ENCODE measurements at places on chromosomes 1 and 21.

DNA sequence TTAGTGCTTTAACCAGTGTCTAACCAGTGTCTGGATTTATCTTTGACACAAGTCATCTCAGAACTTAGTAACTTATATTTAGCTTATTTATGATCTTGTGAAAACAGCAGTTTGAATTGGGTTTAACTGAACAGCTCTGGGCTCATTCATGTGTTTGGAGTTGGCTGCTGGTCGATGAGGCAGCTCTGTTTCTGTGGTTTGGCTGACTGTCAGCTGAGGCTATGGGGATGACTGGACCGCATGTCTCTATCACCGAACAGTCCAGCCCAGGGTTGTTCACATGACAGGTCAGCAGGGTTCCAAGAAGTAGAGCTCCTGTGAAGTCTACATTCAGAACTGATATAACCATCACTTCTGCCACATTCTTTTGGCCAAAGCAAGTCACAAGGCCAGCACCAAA lies 29.1 kb upstream of the C21orf91 start:
- peak; percentile 73 for DNase-seq

- DNase-seq, result no peak
These were observed 141.3 kb upstream of the NCAM2 start for GRCh38 chr21:20856926-20857325.

GRCh38 chr21:38796424-38796823 lies 9.3 kb upstream of the ETS2 start:
- no peak for DNase-seq

- no peak for DNase-seq
These were observed 37.3 kb upstream of the RUNX1 start for GRCh38 chr21:35086357-35086756.

DNA sequence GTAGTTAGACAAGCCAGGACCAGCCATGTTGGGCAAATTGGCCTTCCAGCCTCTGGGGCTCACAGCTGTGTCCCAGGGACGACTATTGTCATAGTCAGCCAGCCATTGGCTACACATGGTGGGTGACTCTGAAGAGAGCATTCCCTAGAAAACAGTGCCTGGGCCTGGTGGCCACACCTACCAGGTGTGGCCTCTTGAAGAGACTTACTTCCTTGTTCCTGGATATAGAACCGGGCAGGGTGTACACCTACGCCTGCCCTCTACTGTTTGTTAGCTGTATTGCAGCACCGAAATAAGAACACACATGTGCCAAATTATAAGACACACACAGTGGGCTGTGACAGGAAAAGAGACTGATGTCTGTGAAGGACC lies 134.6 kb upstream of the ARHGEF16 start:
- DNase-seq, result no peak

DNA sequence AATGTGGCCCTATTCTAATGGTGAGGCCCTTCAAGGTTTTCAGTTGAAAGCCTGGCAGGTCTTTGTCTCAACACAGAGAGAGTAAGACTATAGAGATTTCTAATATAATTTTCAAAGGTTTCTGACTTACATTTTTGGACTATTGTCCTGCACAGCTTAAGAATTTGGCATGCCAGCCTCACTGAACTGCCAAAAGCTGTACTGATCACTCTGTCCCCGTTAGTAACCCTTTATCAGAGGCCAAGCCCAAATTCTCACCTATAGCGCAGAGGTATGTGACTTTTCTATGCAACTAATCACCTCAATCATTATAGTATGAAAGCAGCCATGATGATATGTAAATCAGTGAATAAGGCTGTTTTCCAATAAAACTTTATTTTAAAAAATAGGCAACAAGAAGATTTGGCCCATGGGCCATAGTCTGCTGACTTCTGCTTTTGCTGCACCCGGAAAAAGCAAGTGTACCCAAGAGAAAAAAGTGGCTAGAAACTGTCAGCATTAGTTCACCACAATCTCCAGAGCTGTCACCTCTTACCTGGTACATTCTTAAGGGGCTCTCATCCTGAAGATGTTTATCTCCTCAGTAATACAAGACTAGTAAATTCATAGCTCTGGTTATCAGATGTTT lies 85.4 kb downstream of the PIGK start:
- no peak for DNase-seq

DNA sequence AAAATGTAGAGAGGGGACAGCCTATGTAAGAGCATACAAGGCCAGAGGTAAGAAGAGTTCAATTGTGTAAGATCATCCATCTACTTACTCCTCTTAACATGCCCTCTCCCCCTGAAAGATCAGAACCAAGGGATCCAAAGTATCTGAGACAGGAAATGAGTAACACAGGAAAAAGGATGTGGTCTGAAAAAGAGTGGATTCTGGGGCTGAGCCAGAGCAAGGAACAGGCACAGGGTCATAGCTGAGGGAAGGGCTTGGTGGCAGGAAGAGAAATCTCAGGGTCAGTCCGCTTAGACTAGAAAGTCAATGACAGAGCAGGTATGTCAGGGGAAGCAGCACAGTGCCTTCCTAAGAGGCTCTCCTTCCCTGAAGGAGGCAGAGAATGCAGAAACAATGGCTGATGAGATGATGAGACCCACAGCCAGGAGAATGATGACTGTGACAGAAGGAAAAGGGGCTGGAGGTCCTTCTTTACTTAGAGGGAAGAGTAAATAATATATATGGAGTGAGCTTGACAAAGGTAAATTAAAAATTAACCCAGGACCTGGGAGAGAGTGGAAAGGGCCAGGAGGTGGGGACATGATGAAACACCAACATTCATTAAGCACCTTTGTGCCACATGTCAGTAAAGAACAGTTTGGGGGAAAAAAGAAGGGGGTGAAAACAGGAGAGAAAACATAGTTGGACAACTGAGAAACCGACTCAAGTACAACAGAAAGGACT lies 26.2 kb upstream of the A3GALT2 start:
- DNase-seq, result no peak

- DNase-seq, result no peak
These were observed 11.0 kb downstream of the TP53BP2 start for GRCh38 chr1:223834660-223835263.

DNA sequence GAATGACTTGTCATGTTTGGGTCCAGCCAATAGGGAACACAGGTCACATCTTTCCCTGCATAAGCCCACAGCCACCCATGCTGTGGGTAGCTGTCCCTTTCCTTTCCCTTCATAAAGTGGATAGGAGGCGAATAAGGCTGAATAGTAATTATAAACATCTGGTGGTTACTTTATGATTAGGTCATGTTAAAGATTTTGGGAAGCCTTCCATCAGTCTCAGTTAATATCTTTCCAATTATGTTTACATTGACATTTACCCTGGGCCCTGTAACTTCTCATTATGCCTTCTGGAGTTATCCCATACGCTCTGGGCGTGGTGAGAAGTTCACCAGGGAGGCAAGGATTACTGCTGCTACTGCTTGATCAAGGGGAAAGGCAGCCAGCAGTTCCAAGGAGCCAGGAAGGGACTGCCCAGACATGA lies 197.2 kb downstream of the HLX start:
- no peak for DNase-seq

- no peak for DNase-seq
These were observed 1.9 kb upstream of the SAMSN1 start for GRCh38 chr21:14547834-14548513.

DNA sequence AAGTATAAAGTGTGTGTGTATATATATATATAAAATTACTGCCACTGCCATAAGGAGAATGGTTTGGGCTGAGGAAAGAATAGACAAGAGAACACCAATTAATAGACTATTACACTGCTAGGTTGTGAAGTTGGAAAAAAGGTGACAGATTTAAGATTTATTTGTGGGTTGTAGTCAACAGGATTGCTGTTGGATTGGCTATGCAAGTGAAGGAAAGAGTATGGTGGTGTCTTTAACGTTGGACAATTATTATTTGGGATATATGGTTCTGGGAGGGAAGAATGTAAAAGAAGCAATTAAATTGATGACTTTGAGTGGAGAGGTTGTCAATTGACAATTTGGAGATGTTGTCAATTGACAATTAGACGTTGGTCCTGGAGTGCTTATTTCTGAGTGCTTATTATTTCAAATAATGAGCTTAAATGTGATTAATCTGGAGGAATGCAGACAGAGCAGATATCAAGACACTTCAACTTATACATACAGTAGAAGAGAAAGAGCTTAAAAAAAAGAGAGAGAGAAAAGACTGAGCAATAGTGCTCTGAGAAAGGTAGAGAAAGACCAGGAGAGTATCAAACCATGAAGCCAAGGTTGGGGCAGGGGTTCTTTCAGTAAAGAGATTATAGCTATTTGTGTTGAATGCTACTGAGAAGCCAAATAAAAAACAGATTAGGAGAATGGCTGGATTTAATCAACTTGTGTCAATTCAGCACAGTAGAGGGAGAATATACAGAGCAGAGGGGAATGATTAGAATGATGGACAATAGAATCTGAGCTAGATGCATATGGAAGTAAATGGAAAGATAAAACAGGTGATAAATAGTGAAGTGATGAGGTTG lies 9.7 kb downstream of the PTGS2 start:
- no peak for DNase-seq

- DNase-seq, result no peak
These were observed 6.2 kb upstream of the MARK1 start for GRCh38 chr1:220521778-220522177.

GRCh38 chr1:178518894-178519293 lies 6.0 kb downstream of the TEX35 start:
- DNase-seq, result no peak

- DNase-seq, result no peak
These were observed 31.2 kb downstream of the TSEN15 start for GRCh38 chr1:184082541-184083415.

DNA sequence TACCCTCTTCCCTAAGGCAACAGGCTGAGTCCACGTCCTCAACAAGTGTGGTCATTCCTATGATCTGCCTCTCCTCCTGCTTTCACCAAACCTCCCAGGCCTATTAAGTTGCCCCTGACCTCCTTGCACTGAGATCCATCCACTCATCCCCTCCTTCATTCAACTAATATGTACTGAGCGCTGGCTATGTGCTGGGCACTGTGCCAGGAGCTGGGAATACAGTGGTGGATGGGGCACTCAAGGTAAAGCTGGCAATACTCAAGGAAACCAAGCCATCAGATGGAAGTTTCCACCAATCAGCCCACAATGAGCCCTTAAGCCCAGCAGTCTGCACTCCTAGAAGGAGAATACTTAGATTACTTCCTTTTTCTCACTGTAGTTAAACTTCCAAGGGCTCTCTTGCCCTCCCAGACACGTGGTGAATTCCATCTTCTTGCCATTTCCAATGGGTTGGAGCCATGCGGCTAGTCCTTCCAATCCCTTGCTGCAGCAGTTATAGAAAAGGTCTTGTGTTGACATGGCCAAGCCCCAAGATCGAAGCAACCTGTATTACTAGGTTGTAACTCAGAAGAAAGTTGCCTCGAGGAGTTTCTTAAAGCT lies 279.9 kb upstream of the RUNX1 start:
- DNase-seq, result no peak

DNA sequence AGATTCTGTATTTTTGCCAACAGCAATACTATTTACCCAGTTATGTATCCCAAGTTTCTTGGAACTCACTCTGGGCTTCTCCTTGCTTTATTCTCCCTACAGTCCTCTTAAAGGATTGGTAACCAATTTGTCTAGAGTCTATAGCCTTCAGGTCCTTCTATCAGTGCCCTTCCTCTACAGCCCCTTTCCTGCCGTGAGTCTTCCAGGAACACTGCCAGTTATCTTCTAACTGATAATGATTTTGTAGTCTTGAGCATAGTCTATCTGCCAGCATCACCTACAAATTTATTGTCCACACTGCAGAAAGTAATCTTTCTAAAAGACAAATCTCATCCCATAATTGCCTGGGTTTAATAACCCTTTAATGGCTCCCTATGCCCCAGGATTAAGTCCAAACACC lies 8.2 kb downstream of the LRRC8B start:
- DNase-seq, result no peak

DNA sequence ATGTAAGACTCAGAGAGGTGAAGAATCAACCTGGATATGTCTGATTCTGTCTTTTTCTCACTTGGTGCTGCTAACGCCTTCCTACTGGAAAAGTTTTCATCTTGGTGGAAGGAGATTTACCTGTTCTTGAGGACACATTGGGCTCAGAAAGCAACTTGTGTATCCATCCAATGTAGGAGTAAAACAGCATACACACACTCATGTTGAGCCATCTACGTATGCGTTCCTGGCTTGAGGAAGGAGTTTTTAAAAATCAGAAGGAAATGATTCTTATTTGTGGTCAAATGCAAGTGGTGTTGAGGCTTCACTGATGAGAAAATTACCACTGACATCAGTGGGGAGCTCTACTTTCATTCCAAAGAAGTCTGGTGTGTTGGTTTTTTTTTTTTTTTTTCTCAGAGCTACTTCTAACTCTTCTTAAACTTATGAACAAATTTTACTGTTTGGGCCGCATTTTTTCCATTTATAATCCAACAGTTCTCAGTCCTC lies 25.6 kb downstream of the XCL2 start:
- DNase-seq, result no peak

DNA sequence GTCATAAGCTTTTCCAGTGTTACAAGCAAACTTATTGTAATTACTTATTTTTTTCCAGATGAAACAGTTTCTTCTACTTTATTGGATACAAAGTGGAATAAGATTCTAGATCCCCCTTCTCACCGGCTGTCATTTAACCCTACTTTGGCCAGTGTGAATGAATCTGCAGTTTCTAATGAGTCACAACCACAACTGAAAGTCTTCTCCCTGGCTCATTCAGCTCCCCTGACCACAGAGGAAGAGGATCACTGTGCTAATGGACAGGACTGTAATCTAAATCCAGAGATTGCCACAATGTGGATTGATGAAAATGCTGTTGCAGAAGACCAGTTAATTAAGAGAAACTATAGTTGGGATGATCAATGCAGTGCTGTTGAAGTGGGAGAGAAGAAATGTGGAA lies 95.5 kb downstream of the ZFYVE9 start:
- DNase-seq, result no peak

GRCh38 chr1:84973498-84974334 lies 23.2 kb downstream of the MCOLN2 start:
- DNase-seq, result no peak

DNA sequence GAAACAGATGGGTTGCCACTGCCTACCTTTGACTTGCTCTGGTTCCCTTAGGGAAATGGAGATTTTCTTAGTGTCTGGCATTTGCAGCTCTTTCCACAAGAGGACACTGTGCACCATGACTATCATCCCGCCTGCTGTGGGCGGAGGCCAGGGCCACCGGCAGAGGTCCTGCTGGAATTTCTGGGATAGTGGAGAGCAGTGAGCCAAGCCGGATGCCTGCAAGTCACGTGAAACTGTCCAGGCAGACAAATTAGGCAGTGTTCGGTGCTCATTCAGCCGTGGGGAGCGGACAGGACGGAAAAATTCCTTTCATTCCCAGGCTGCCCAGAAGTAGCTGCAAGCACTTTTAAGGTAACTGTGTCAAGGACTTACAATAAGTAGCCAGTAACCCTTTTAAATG lies 43.4 kb downstream of the IGSF5 start:
- peak; percentile 69 for DNase-seq

GRCh38 chr1:199751506-199751905 lies 276.0 kb upstream of the NR5A2 start:
- no peak for DNase-seq

GRCh38 chr1:6505367-6506209 lies 14.1 kb upstream of the PLEKHG5 start:
- DNase-seq, result no peak

DNA sequence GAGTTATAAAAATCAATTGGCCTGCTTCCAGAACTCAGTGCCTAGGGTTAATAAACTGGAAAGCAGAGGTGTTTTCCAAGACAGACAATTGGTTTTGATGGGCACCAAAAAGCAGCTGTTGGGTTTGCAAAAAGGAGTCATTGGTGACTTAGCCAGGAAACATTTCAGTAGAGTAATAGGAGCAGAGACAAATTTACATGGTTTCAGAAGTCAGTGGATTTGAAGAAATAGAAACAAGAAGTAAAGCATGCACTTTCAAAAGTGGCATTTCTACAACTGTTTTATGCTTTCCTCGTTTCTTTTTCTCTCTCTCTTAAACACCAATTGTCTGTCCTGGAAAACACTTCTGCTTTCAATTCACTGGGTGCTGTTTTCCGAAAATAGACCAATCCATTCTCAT lies 87.8 kb downstream of the GLUL start:
- DNase-seq, result no peak

All from aorta (tissue), 5 donors.